Substantia nigra (tissue), 51 donors: ENCODE measurements at places on chromosomes 3 and 15.

DNA sequence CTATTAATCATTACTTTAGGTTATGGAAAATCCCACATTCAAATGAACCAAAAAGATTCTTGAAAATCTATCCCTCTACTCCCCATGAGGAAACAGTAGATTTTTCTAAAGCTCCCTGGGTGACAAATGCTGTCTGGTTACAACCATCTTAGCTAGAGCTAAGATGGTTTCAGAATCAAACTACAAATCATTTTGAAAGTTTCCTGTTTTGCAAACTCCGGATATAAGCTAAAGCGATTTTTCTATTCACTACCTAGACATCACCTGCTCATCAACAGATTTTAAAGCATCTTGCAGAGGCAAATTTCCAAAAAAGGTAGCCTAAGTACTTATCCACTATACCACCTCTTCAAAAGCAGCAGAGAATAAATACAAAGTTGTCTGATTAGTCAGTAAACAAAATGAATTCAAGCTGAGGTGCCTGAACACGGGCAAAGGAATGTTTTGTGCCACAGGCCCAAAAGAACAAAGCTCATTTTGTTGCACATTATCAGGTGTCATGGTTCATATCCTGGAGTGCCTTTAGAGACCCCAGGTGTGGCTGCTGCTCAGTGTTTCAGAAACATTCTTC is 204.9 kb downstream of the TNIK start:
- no peak for DNase-seq

GRCh38 chr3:123750209-123750608 is 133.9 kb downstream of the MYLK start:
- no peak for DNase-seq

- no peak for DNase-seq
These were observed 18.1 kb downstream of the ARRDC4 start for GRCh38 chr15:97978401-97979139.

- DNase-seq = no peak
These were observed 211.5 kb upstream of the SEMA6D start for GRCh38 chr15:47505712-47506328.

- DNase-seq = no peak
These were observed 7.0 kb downstream of the WWTR1 start for GRCh38 chr3:149650828-149651227.

DNA sequence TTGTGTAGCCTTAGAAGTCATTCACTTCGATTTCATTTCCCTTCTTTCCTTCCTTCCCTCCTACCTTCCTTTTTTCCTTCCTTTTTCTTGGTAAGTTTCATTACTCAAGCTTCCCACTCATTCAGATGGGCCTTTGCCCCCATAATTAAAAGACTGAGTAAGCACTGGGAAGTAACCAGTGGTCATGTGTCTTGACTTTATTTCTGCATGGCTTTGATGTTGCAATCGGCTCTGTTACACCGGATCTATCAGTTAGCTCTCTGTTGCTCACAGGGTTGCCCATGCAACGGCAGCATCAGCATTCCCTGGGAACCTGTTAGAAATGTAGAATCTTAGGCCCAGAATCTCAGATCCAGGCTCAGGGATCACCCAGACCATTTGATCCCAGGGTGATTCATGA is 25.6 kb upstream of the LARS2 start:
- DNase-seq = no peak

- DNase-seq = no peak
These were observed 345.0 kb upstream of the NR2E3 start for GRCh38 chr15:71465131-71465955.

DNA sequence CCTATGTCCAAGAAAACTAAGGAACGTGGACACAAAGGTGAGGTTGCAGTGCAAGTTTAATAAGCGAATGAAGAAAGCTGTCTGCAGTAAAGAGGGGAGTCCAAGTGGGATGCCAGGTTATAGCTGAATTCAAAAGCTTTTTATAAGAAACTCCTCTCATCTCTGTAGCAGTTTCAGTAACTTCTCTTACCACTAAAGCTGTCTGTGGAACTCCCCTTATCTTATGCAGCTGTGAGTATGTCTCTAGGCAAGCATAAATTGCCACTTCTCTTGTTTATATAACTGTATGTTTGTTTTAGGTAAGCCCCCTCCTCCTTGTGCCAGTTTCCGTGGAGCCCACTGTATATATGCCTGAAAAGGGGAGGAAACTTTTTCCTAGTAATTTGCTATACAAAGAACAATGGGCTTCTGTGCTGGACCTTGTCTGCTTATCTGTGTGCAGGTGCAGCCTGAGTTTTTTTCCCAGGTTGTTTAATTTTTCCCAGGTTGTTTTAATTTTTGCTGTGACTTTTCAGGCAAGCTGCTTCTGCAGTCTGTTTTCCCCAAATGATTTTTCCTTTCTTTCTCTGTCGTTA is 875.1 kb upstream of the EPHA6 start:
- no peak for DNase-seq

GRCh38 chr15:40069178-40070165 is 30.5 kb upstream of the SRP14 start:
- peak; percentile 95 for DNase-seq

GRCh38 chr3:119329551-119329950 is 35.4 kb downstream of the ARHGAP31 start:
- DNase-seq = peak; percentile 27

- DNase-seq = no peak
These were observed 38.9 kb downstream of the PCSK6 start for GRCh38 chr15:101450403-101451265.

DNA sequence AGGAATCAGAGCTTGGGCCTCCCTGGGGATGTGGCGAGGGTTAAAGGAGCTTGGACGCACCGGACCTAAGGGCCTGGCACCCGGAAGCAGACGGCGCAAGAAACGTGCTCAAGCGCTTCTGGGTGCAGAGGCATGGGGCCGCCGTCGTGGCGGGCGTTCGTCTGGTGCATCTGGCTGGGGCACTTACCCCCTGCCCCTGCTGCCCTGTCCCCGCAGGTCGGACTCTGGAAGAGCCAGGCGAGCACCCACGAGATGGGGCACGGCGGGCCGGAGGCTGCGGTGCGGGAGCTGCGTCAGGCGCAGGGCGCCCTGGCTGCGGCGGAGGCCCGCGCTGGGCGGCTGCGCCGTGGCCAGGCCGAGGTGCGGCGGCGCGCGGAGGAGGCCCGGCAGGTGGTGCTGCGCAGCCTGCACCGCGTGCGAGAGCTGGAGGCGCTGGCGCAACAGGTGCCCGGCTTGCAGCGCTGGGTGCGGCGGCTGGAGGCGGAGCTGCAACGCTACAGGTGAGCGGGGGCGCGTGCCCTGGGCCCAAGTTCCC is 2.5 kb downstream of the EFCC1 start:
- no peak for DNase-seq

DNA sequence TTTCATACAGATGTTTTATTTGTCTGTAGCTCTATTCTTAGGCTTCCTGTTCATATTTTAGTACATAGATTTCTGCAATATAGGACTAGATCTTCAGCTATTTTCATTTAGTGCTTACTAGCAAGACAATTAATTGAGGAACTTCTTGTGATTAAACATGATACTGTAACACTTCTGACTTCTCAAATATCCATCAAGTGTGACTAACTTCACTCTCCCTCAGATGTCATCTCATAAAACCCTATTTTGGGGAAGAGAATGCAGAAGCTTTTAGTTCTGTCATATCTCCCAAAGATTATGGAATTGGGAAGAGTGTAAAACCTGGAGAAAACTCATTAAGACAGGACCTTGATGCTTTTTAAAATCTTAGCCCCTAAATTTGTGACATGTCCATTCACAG is 28.6 kb upstream of the GOLIM4 start:
- DNase-seq = no peak

GRCh38 chr3:26653811-26654425 is 31.3 kb downstream of the LRRC3B start:
- DNase-seq = no peak

DNA sequence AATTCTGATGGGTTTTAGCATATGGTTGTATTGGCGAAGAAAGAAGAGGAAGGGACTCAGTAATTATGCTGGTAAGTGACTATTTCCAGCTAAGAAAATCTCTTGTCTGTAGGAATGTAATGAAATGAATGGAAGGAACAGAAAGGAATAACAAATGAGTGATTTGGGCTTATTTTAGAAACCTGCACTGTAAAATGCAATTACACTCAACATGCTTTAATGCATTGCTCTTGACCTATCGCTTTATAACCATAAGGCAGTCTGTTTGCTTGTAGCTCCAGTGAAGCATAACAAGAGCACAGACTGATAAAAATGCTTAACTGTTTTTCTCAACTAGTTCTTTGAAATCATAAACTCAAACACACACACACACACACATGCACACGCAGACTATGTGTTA is 549.0 kb downstream of the ROBO2 start:
- no peak for DNase-seq

- no peak for DNase-seq
These were observed 38.5 kb downstream of the C2CD4A start for GRCh38 chr15:62105266-62105665.

DNA sequence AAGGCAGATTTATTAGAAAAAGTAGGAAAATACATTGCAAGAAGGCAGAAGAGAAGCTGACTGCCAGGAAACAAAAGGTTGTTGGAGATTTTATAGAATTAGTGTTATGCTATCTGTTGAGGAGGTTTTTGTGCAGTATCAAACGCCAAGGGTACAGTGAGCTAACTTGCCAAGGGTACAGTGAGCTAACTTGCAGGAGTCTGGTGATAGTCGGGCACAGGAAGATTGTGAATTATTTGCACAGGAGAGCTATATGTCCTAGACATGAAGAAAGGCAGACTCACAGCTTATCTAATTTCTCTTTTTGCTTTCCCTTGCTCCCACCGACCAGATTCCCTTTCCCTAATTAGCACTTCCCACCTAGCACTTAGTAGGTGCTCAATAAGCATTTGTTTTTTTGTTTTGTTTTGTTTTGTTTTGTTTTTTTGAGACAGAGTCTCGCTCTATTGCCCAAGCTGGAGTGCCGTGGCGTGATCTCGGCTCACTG is 2.7 kb upstream of the CSK start:
- no peak for DNase-seq

GRCh38 chr3:131114256-131114655 is 87.6 kb downstream of the NEK11 start:
- no peak for DNase-seq

DNA sequence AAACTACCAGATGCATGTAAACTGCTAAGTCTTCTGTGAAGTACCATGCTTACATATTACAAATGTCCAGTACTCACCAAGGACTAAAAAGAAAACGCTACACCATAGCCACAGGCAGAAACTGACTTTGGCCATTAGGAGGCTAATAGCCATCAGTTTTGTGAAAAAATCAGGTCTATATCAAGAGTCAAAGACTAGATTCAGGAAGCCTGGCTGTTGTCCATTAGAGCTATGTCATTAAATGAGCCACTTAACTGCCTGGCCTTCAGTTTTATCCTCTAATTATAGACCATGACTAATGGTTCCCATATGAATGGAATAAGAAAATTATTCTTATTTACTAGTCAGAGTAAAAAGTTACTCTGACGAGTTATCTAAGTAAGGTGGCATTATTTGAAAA is 144.1 kb downstream of the VPS13C start:
- DNase-seq = no peak

GRCh38 chr3:33313331-33313730 is 36.1 kb downstream of the FBXL2 start:
- no peak for DNase-seq

GRCh38 chr3:89440386-89440785 is 333.0 kb downstream of the EPHA3 start:
- no peak for DNase-seq

- no peak for DNase-seq
These were observed 96.9 kb upstream of the ROPN1 start for GRCh38 chr3:124088801-124089200.

GRCh38 chr15:80846031-80846815 is 67.1 kb downstream of the CEMIP start:
- DNase-seq = no peak

DNA sequence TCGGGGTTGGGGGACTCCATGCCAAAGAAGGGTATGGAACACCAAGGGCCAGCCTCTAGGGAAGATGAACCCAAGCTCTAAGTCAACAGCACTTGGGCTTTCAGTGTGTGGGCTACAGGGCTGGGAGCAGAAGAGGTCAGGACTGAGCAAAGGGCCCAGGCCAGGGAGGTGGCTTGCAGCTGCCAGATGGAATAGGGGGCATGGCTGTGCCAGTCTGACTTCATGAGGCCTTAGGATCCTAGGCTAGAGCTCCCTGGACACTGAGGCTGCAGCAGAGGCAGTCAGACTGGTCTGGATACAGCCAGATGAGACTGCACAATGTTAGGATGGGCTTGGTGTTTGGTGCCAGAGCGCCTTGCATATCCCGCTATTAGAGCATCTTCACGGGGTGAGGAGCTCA is 3.8 kb downstream of the RASGRF1 start:
- no peak for DNase-seq

DNA sequence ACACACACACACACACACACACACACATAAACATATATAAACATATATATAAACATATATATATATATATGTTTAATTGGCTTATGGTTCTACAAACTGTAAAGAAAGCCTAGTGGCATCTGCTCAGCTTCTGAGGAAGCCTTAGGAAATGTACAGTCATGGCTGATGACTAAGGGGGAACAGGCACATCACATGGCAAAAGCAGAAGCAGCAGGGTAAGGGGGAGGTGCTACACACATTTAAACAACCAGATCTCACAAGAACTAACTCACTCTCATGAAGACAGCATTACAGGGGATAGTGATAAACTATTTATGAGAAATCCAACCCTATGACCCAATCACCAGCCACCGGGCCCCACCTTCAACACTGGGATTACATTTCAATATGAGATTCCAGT is 922.9 kb downstream of the SI start:
- DNase-seq = no peak

DNA sequence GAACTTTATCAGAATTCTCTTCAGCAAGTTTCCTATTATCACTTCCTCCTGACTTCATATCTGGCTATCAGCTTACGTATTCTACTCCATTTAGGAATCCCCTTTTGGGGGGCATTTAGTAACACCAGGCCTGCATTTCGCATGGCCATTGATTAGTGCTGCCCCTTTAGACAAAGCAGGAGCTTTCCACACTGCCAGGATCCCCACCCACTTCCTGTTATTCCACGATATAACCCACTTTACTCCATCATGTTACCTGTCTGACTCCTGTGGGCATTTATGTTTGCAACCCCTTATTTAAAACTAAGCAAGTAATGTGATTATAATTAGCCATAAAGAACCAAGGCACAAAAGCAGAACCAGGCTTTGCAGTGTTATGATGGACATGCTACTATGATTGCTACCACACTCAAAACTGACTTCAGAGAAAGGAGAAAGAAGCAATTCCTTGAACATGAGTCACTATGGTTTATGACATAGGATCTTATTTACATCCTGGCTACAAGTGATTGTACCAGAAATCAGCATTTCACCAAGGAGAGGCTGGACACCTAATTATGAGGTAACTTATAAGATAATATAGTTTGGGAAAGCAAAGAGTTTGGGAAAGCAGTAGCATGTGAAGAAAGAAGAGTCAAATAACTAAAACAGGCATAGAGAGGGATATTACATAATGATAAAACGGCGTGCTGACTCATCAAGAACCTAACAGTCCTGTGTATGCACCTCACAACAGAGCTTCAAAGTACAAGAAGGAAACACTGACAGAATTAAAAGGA is 96.3 kb downstream of the IGSF11 start:
- no peak for DNase-seq
